ENCODE measurements at places on chromosomes 16 and 17. TPM values are rescaled to one million over a fixed set of nuclear protein-coding genes. Genes with fewer than 3 reads are reported as not detected.

GRCh38 chr17:69702078-69702477 is 287.6 kb downstream of the MAP2K6 start:
- DNase-seq = no peak

GRCh38 chr16:87550495-87550961 is 51.8 kb upstream of the JPH3 start:
- peak; percentile 42 for DNase-seq

- no peak for DNase-seq
These were observed 23.9 kb downstream of the USP22 start for GRCh38 chr17:21018894-21019293.

Gene ABCA6
- 34.5 TPM for total RNA-seq

Gene SULT1A3
- 13.4 TPM for total RNA-seq

Gene MYCBPAP
- total RNA-seq = 0.19 TPM

Data from MCF 10A (cell line).